ENCODE measurements at places on chromosomes 7 and 10.

DNA sequence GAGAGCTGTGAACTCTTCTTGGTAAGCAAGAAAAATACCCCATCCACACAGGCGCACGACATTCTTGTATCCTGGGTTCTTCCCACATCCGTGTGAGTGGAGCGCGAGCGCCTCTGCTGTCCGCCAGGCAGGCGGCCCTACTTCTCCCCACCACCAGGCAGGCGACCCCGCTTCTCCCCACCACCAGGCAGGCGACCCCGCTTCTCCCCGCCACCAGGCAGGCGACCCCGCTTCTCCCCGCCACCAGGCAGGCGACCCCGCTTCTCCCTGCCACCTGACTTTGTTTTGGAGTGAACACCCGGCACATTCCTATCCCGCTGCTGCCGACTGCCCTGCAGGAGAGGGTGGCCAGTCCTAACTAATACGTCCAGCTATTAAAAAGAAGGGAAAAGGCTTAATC, 120.8 kb downstream of the NT5C2 start:
- no peak for DNase-seq

DNA sequence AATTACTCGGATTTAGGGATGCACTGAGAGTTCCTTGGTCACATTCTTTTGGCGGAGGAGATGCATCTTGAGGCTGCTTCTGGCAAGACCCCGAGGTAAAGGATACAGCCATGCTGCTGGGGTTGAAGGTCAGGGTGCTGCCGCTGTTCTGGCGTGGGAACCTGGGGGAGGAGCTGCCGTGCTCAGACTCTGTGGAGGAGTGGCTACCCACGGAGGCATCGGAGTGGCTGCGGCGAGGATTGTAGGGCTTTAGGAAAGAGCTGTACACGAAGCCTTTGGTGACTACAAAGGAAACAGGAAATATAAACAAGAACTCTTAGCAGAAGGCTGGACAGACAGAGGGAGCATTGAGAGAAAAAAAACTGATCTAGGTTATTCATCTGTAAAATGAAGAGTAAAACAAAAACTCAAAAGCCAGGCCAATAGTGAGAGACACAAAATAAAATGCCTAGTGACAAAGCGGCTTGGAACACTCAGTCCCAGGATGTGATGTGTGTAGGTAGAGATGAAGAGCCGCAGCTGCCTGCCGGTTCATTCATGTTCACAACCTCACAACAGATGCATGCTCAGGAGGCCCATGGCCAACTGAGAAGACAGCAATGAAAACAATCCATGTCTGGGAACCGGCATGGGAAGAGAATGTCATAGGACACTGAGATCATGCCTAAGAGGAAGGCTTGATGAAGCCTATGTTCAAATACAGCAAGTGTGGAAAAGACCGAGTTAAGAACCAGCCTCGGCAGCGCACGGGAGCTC, 97.8 kb downstream of the ABCC2 start:
- DNase-seq: no peak

- no peak for DNase-seq
Measured at GRCh38 chr10:97307441-97307840, 11.6 kb upstream of the FRAT1 start.

DNA sequence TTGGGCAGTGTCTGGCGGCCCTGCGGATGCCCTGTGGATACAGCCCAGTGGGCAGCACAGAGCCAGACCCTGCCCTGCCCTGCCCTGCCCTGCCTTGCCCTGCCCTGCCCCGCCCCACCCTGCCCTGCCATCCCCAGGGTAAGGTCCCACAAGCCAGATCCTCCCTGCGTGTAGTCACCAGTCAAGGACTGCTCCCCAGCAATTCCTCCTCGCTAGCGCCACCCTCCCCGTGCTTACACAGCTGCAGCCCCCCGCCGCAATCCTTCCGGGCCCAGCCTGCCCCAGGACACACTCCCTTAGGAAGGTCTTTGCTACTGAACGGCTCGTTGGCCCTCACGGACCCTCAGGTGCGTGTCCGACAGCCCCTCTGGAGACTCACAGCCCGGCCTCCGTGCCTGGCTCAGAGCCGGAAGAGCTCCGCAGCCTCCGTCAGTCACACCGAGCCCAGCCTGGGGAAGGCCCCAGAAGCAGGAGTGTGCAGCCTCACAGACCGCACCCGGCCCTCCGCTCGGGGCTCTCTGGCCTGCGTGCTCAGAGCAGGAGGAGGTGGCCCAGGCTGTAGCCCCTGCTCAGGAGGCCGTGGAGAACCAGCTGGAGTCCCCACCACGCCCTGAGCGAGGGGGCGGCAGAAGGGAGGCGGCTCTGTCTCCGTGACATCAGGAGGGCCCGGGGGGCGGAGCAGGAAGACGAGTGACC, 68.3 kb downstream of the PWWP2B start:
- DNase-seq: no peak

DNA sequence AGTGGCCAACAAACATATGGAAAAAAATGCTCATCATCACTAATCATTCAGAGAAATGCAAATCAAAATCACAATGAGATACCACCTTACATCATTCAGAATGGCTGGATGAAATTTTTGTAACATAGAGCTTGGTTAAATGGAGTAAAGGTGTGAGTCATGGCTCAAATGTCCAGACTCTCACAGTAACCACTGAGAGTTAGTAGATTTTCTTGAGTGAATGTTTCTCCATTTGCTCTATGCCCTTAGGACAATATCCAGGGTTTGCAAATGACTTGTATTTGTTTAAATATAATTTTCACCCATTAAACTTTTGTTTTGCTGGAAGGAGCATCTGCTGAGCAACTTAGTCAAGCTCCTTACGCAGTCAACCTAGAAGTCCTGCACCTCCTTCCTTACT, 967.2 kb downstream of the XPNPEP1 start:
- DNase-seq: no peak

GRCh38 chr10:101075775-101076174, 14.0 kb downstream of the KAZALD1 start:
- DNase-seq: no peak

DNA sequence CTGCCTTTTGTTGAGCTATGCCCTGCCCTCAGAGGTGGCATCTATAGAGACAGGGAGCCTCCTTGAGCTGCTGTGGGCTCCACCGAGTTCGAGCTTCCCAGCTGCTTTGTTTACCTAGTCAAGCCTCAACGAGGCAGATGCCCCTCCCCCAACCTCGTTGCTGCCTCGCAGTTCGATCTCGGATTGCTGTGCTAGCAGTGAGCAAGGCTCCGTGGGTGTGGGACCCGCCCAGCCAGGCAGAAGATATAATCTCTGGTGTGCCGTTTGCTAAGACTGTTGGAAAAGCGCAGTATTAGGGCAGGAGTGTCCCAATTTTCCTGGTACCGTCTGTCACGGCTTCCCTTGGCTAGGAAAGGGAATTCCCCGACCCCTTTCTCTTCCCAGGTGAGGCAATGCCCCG, 88.4 kb upstream of the CDK6 start:
- DNase-seq: no peak

GRCh38 chr10:122632031-122632430, 67.6 kb downstream of the C10orf120 start:
- DNase-seq: no peak

GRCh38 chr7:42700406-42701327, 211.2 kb downstream of the C7orf25 start:
- DNase-seq: no peak

DNA sequence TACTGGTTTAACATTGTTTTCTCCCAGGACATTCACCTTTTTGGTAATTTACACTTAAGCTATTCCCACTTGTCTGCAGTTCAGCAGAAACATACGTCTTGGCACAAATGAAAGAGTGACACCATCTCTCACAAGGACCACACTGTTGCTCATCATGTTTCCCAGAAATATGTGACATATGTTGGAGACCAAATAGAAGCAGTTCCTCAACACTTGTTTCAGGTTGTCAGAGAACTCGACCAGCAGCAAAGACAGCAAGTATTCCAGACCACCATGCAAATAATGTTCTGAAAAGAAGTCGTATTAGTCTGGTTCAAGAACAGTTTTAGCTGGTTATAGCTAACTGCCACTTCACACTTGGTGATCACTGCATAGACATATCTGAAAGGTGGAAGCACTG, 81.3 kb upstream of the KLF6 start:
- no peak for DNase-seq

Measured in NCI-H524 treated with DMSO at 0.1 percent for 48 hours (cell line).